ENCODE measurements at places on chromosomes 7 and 10. TPM values are rescaled to one million over a fixed set of nuclear protein-coding genes. Genes with fewer than 3 reads are reported as not detected.

GRCh38 chr7:137036768-137037167 lies 168.3 kb downstream of the CHRM2 start:
- DNase-seq: no peak

DNA sequence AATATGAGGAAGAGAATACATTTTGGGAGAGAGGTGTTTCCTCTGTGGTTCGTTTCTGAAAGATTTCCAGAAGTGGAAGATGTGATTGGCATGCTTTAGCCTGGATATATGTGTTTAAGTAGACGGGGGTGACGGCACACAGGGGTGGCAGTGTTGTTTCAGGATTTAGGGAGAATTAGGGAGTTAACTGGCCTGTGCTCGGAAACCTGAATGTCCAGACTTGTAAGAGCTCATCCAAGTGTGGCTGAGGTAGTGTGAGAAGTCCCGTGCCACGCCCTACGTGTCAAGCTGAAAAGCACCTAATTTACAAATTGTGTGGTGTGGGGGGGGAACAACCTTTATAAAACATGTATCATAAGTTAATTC lies 1.1 kb downstream of the RALA start:
- no peak for DNase-seq

- DNase-seq: no peak
Measured at GRCh38 chr7:85770332-85770731, 583.5 kb upstream of the SEMA3D start.

- DNase-seq: no peak
Measured at GRCh38 chr10:84270708-84271107, 25.9 kb downstream of the RGR start.

GRCh38 chr10:110350812-110351211 lies 46.1 kb upstream of the SMNDC1 start:
- DNase-seq: no peak

GRCh38 chr10:110137142-110137545 lies 70.3 kb upstream of the MXI1 start:
- no peak for DNase-seq

Gene SEMA3D
- total RNA-seq: not detected

DNA sequence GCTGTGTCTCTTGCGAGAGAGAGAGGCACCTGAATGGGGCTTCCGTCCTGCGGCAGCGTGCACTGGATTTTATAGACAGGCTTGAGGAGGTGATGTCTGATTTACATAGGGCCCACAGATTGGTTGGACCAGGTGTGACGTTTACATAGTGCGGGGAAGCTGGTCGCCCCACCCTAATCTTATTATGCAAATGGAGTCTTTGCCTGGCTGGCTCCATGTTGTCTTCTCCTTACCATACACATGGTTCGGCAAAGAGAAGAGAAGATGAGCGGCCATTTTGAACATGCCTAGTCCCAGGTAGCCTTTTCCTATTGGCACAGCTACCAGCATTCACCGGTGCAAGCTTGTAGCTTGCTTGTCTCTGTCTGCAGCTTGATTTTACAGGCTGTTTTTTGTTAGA lies 238.5 kb upstream of the GALNT17 start:
- DNase-seq: no peak

- no peak for DNase-seq
Measured at GRCh38 chr10:69279110-69279509, 814 bp downstream of the HK1 start.

GRCh38 chr7:79820387-79820786 lies 314.2 kb upstream of the GNAI1 start:
- no peak for DNase-seq

DNA sequence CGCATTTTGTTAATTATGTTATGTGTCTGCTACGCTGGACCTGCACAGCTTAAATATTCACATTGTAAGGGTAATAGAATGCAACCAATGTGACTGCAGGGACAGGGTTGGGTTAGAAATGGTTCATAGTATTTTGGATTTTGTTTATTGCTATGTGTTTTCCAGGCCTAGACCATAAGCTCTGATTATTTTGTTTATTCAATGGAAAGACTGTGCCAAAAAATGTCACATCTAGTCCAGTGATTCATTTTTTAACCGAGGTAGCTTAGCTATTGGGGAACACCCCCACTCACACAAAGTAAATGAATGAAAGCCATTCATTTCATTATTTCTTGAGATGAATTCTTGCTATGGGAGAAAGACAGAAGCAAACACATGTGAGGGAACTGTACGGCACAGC lies 516.5 kb upstream of the ANKRD30A start:
- no peak for DNase-seq

DNA sequence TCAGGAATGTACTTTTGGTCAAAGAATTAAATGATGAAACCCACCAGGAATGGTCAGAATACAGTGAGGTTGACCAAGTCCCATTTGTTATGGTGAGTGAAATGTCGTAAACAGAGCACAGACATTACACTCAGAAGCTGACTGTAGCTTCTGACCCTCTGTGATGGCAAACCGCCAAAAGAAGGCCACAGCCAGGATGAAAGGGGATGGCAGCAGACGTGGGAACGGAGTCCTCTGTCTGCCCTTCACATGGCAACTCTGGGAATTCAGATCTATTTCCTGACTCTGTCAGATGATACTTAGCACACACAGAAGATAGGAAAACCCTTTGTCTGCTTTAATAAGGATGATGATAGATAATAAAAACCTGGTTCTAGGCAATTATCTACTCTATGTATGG lies 757.1 kb downstream of the SORCS3 start:
- DNase-seq: no peak

DNA sequence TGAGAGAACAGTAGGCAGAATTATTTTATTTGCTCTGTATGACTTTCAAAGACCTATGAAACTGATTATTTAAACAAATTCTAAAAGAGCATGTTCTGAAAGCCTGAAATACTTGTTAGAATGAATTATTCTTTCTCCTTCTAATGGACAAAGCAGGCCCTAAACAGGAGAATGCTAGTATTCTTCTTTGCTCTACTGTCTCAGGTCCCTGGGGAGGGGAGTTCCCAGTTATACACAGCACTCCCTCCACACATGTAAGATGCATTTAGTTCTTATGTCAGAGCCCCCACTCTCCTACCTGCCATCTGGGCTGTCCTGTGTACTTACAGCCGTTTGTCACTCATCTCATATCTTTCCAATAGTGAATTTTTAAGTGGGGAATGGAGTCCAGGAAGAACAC lies 633.5 kb upstream of the ANKRD30A start:
- DNase-seq: no peak

Gene CADPS2
- not detected for total RNA-seq

DNA sequence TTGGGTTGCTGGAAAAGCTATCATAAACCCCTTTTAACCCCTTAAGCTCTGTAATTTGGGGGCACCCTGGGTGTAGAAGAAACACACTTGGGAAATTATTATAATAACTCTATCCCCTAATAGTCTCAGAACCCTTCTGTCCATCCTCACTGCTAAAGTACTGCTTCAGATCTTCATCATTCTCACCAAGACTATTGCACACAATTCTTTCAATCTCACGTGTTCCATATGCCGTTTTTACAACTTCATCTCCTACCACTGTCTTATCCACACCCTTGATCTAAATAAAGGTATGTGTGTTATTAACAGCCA lies 15.8 kb downstream of the ANKRD22 start:
- DNase-seq: no peak

DNA sequence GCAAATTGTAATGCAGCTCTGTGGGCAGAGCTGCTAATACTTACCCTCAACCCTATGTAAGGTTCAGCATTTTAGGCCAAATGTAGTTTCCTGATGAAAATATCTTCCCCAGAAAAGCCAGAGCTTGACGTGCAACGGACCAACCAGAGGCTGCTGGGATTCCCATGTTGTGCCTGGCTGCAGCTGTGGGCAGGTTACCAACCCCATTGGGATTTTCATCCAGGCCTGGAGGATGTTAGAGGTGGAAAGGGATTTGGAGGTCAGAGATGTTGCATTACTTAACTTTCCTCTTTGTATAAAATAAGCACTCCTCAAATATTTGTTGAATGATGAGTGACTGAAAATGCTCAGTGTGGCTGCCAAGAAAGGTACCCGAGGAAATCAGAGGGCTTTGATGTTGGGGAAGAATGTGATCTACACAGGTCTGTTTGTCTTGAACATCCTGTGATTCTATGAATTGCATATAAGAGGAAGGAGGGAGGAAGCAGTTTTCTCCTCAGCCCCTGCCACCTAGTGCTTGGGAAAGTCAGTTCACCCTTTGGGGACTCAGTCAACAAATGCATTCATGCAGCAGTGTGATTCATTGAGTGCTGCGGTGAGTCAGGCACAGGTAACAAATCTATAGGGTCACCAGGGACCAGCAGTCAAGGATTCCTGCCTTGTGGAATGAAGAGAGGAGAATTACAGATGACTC lies 487.2 kb downstream of the RPS24 start:
- no peak for DNase-seq

Gene SLC26A4
- total RNA-seq: 1.1 TPM

GRCh38 chr10:93027508-93027907 lies 33.1 kb upstream of the CYP26C1 start:
- no peak for DNase-seq

GRCh38 chr10:75000748-75001321 lies 110.6 kb upstream of the SAMD8 start:
- no peak for DNase-seq

- no peak for DNase-seq
Measured at GRCh38 chr7:69208848-69209247, 389.4 kb upstream of the AUTS2 start.

DNA sequence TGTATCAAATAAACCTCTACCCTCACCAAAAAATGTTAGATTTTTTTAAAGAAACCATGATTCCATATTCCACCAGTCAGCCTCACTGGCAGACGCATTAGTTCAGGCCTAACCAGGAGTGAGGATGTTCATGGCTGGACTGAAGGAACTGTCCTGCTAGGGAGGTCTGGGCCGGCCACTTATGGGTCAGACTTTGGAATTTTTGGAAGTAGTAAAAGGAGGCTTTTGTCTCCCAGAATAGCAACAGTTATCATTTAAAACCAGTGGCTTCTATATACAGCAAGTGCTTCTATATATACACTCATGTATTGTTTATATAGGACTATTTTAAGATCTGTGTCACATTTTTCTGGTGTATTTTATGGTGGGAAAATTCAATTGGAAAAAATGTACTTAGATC lies 120.5 kb downstream of the CNNM2 start:
- no peak for DNase-seq
